ENCODE measurements at places on chromosomes 12 and 14.

GRCh38 chr12:28032811-28033537 lies 60.4 kb upstream of the PTHLH start:
- DNase-seq: no peak

DNA sequence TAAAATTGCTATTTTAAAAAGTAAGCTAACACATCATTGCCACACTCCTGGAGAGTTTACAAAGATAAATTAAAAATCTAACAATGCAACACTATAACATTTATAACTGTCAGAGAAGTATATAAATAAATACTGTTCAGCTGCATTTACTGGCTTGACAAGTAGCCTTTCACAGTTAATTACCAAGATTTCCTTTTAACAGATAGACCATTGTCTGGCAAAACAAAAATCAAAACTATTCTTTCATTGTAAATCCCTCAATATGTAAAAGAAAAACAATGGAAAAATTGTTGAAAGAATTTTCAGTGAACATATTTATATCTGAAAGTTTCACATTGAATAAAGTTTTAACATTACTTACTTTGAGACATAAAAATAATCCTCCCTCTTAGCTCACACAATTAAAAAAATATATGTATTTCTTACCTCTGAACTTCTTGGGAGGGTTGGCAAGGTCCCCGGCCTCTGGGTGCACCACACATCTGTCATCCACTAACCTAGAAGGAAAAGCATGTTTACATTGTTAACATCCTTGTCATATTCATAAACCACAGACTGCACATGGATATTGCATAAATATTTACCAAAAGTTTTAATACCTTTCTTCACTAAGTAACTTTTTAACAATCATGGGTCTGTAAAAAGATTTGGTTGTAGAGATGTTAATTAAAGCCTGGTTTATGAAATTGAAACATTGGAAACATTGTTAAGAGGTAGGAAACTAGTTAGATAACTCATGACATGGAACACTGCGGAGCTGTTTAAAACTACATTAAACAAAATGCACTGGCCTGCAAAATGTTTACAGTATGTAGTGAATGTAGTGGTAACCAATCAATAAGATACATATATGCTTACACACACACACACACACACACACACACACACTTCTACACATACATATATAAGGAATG lies 43.0 kb downstream of the ITPR2 start:
- DNase-seq: peak; percentile 45

GRCh38 chr12:50520416-50521207 lies 15.8 kb downstream of the DIP2B start:
- DNase-seq: no peak

DNA sequence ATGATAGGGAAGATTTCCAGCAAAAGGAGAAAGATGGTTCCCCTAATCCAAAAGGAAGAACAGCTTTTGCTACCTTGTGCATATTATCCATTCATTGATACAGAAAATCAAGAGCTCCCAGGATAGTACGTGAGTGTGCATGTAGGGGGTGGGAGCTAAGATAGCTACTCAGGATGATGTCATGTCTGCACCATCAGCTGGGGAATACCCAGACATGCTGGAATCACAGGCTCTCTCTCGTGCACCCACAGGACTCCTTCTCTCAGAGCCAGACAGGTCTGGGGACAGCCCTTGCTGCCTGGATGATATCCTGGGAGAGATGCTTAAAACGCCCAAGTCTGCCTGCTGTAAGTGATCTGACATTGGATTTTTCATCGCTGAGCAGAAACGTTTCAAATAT lies 38.9 kb downstream of the FOXN3 start:
- DNase-seq: no peak

GRCh38 chr12:119938049-119938667 lies 50.9 kb upstream of the BICDL1 start:
- DNase-seq: peak; percentile 26

DNA sequence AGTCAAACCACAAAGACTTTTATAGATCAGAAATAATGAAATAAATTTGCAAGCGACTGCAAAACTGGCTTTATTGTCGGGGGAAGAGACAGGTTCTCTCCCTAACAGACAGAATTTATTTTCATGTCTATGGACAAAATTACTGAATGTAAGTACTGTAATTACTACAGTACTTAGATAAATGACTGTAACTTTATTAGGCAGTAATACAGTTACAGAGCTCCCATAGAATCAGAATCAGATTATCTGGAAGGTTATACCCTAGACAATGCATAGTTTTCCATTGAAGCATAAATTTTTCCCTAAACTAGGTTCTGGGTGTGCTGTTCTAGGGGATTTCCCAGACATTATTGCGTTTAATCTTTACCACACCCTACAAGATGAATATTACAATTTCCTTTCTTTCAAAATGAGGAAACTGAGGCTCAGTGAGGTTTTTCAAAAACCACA lies 114.2 kb downstream of the C12orf75 start:
- no peak for DNase-seq

DNA sequence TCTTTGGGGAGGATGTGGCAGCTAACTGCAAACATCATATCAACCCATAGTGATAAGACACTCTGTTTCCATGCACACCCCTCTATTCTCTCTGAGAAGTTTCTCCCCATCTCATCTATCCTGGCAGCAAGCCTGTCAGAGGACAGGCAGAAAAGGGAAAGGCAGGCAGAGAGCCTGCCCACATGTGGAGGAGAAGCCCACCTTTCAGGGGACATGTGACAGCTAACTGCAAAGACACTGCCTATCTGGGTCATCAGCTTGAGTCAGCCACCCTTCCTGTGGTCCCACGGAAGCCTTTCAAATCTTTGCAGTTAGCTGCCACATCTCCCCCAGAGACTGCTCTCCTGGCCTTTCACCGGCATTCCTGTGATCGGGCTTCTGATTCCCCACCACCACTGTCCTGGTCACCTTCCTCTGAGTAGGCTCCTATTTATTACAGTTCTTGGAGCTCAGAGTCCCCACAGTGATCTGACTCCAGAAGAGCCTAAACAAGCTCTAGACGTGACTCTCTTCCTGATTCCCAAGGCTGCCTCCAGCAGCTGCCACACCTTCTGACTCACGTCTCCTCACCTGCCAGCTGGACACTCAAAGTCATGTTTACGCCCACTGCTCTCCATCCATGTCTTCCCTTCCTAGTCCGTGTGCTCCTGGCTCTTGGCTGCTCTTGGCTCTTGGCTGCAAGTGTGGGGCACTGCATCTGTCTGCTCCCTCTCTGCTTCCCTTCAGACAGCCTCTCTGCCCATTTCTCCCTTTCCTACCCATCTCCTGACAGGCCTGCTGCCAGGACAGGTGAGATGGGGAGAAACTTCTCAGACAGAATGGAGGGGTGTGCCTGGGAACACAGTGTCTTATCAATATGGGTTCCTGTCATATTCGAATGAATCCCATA lies 7.5 kb upstream of the KRT1 start:
- no peak for DNase-seq

- DNase-seq: no peak
Observed at GRCh38 chr14:32472076-32472475, 143.0 kb downstream of the AKAP6 start.

DNA sequence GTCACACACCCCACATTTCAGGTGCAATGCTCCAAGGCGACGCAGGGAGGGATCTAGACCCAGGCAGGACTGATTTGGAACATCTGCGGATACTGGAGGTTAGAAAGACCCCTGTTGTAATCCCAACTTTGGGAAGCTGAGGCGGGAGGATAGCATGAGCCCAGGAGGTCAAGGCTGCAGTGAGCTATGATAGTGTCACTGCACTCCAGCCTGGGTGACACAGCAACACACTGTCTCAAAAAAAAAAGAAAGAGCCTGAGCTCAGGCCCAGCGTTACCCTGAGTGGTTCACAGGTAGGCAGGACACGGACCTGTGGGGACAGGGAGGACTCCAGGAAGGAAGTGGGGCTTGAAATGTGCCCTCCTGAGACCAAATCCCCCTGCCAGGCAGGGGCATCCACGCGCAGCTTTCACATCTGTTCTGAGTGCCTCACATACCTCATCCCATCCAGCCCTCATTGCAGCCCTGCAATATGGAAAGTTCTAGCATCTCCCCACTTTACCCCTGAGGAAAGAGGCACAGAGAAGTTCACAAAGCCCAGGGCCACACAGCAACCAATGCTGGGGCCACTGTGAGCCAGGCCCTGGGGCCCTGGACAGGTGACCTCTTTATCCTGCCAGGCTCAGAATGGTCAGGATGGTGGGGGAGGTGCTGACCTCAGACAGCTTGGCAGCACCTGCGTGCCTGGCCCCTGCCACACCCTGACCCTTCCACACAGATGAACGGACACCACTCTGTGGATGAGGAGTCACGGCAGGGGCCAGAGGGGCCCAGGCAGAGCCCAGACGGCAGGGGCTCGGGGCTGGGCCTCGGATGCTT lies 34.1 kb downstream of the CCDC85C start:
- no peak for DNase-seq

- no peak for DNase-seq
Observed at GRCh38 chr14:35900741-35901140, 74.6 kb downstream of the BRMS1L start.

DNA sequence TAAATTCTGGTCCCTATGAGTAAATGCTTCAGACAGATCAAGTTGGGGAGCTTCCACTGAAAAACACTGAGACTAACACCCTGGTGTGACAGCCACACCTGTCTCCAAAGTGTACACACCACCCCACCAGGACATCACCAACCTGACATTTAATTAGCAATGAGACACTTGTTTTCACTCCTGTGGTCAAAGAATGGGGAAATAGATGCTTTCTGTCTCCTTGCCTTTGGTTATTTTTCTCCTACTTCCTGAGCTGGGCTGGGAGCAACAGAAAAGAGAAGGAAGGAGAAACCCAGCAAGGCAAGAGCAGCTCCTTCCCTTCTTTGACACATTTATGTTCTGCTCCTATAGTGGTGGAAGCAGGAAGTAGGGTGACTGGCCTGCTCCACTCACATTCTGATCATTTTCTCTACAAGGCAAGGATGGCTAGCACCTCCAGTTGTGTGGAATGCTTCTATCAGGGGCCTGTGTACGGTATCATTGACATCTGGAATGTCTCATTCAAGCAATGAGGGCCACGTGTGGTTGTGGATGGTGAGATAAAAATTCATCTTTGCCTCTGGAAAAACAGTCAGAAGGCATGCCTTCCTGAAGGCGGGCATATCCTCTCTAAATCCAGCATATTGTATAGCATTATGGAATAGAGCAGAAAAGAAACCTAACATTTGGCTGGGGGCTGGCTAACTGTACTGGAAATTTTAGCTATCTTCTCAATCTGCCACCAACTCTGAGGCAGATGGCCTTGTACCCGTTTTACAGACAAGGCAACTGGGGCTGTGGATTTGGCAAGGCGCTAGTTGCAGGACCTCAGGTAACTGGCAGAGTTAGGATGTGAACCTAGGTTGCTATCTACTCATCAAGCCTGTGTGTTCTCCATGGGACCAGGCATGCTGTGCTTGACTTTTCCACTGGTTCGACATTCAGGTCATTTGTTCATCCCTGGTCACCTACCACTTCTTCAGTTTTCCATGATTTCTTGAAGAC lies 24.8 kb upstream of the LGALS3 start:
- no peak for DNase-seq

DNA sequence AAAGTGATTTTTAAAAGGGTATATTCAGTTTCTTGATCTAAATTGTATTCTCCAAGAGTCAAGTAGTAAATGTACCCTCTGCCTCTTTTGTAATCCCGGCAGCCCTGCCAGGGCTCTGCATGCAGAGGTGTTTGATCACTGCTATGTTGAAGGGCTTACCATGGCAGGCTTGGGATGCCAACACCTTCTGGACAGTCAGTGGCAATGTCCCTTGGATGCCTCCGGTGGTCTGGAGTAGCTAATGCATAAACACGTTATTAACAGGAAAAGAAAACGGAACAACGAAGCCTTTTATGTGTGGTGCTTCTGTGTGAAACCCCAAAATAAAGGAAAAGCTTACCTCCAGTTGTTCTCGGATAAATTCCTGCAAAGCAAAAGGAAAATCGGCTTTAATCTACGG lies 19.9 kb downstream of the EIF2B2 start:
- no peak for DNase-seq

- DNase-seq: peak; percentile 49
Observed at GRCh38 chr14:54627540-54628363, 60.8 kb downstream of the SAMD4A start.

GRCh38 chr14:96421236-96421635 lies 29.3 kb downstream of the AK7 start:
- no peak for DNase-seq

- DNase-seq: no peak
Observed at GRCh38 chr12:131408036-131408365, 302.9 kb upstream of the SFSWAP start.

- DNase-seq: no peak
Observed at GRCh38 chr14:83975435-83975834, 1554.5 kb upstream of the FLRT2 start.

- DNase-seq: no peak
Observed at GRCh38 chr12:129723260-129723659, 180.6 kb downstream of the TMEM132D start.

- DNase-seq: no peak
Observed at GRCh38 chr12:91594715-91595114, 412.1 kb upstream of the DCN start.

- no peak for DNase-seq
Observed at GRCh38 chr12:131457028-131457310, 253.9 kb upstream of the SFSWAP start.

DNA sequence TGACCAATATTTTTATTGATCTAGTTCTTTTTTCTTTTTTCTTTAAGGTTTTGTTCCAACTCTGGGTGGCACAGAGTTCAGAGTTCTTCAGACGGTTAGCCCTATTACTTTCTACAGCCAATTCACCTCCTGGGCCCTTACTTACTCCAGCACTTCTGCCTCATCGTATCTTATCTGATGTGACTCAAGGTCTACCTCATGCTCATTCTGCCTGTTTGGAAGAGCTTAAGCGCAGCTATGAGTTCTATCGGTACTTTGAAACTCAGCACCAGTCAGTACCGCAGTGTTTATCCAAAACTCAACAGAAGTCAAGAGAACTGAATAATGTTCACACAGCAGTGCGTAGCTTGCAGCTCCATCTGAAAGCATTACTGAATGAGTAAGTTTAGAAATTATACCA lies 64.7 kb downstream of the VEZT start:
- no peak for DNase-seq

- DNase-seq: no peak
Observed at GRCh38 chr14:91945751-91946621, 1.5 kb downstream of the FBLN5 start.

- no peak for DNase-seq
Observed at GRCh38 chr12:4822572-4822971, 87.1 kb upstream of the KCNA1 start.

DNA sequence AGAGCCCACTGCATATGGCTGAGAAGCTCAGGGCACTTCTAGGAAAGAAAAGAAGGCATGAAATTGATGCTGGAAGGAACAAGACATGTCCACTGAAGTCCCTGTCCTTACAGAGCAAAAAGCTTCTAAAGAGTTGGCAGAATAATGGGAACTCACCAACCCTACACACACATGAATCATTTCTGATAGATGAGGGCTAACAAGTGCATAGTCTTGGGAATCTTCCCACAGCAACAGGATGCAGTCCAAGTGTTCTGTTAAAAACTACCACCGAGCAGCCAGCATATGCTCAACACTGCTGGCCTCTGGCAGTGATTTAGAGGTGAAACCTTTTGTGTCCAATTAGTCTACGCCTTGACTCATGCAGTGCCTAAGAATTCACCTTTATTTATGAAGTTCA lies 44.8 kb downstream of the RHOJ start:
- no peak for DNase-seq
